Myocyte (in vitro differentiated cells): ENCODE measurements at places on chromosomes 13 and 19.

DNA sequence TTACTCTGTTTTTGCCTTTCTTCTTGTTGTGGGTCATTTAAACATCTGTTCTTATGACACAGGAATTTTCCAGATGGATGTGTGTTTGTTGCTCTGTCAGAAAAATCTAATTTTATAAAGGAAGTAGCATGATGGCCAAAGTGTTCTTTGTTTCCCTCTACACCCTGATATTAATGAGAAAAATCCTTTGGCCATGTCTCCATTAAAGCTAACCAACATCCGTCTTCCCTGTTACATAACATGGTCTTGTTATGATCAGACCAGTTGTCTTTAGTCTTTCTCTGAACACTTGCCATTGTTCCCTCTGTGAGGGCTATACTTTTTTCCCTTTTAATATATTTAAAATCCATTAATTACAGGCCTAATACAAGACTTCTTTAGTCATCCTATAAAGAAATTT, 142.2 kb upstream of the SPRY2 start:
- DNase-seq, result no peak

DNA sequence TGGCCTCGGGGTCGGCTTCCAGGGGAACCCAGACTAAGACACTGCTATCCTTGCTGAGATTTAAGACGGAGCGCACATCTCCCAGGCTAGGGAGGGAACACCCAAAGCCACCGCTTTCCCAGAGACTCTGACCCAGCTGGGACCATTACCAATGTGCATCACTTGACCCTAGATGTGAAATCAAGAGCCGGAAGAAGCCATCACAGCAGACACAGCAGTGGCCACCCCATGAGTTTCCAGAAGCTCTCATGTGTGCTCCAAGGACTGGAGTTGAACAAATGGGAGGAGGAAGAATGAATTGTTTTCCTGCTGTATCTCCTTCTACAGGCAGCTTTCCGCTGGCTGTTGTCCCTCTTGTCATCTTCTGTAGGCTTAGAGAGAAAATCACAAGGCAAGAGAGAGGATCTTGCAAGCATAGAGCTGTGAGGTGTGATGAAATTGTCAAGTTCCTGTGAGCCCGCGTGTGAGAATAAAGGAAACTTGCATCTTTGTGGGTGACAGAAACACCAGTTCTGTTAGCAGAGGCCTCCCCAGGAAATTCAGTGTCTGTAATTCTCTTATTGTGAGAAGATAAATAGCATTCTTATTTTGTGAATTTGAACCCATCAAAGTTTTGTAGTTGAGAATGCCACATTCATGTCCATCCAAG, 711.8 kb downstream of the UQCRFS1 start:
- no peak for DNase-seq

DNA sequence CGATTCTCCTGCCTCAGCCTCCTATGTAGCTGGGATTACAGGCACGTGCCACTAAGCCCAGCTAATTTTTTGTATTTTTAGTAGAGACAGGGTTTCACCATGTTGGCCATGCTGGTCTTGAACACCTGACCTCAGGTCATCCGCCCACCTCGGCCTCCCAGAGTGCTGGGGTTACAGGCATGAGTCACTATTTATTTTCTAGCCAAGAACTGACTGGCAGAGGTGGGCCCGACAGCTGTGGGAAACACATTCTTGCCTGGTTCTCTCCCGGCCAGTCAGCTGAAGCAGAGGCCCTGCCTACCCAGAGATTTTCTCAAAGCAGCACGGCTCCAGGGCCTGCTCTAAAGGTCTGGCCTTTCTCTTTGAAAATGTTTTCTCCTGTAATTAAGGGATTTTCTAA, 108.0 kb downstream of the KCTD15 start:
- peak; percentile 33 for DNase-seq

DNA sequence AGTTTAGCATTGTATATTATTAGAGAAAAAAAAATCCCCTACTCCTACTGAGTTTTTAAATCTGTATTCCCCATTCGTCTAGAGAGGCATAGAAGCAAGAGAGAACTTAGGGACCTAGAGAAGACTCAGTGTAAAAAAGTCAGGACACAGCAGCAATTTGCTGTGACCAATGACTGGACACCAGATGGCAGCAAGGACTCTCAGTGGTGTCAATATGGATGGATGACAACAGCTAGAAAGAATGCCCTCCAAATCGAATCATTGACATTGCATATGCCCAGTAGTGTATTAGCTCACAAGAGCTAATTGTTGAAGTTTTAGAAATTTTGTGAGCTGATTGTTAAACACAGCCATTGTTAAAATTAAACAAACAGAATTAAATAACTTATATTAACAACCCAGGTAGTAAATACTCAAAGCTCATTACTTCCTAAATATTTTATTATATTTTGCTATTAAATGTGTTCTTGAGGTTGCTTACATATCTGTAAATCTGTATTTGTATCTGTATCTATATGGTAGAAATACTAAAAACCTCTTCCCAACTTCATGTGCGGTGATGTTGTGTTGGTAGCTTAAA, 43.9 kb downstream of the SIAH3 start:
- DNase-seq, result peak; percentile 43

DNA sequence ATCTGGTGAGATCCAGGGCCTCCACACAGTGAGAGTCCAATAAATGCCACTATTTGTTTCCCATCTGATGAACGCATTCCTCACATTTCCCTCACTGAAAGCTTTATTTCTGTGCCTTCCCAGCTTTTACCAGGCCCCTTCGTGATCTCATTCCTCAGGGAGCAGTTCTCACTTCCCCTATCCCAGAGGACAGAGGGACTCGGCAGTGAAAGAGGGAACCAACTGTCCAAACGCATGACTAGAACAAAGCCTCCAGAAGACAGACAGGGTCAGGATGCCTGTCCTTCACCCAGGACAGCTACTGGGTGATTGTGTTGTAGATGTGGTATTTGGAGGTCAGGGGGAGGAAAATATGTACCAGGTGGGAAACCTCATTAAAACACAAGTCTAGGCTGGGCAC, 2.0 kb upstream of the ZBTB45 start:
- DNase-seq, result no peak

DNA sequence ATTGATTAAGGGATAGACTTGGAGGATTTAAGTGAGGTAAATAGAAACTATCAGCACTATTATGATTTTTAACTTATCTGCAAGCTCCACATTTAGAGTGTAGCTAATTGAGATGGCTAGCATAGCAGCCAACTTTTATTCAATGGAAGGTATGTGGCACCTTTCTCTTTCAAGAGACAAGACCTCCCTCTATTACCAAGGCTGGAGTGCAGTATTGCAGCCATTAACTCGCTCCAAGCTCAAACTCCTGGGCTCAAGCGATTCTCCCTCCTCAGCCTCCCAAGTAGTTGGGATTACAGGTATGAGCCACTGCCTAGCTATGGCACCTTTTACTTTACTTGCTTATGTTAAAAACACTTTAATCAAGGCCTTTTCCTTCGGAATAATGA, 8.2 kb downstream of the TPT1 start:
- no peak for DNase-seq

- DNase-seq, result no peak
Observed at GRCh38 chr19:42060117-42060516, 9.9 kb downstream of the GRIK5 start.

GRCh38 chr19:49395581-49396407, 7.7 kb downstream of the KASH5 start:
- DNase-seq, result no peak

GRCh38 chr13:26457212-26457611, 100.3 kb upstream of the WASF3 start:
- DNase-seq, result no peak

DNA sequence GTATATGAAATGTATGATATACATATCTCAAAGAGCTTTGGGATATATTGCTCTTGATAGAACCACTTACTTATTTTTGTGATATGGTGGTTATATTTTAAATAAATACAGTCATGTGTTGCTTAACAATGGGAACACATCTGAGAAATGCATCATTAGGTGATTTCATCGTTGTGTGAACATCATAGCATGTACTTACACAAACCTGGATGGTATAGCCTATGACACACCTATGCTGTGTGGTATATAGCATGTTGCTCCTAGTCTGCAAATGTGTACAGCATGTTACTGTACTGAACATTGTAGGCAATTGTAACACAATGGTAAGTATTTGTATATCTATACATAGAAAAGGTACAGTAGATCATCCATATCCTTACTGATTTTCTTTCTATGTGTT, 7.7 kb downstream of the RB1 start:
- no peak for DNase-seq

DNA sequence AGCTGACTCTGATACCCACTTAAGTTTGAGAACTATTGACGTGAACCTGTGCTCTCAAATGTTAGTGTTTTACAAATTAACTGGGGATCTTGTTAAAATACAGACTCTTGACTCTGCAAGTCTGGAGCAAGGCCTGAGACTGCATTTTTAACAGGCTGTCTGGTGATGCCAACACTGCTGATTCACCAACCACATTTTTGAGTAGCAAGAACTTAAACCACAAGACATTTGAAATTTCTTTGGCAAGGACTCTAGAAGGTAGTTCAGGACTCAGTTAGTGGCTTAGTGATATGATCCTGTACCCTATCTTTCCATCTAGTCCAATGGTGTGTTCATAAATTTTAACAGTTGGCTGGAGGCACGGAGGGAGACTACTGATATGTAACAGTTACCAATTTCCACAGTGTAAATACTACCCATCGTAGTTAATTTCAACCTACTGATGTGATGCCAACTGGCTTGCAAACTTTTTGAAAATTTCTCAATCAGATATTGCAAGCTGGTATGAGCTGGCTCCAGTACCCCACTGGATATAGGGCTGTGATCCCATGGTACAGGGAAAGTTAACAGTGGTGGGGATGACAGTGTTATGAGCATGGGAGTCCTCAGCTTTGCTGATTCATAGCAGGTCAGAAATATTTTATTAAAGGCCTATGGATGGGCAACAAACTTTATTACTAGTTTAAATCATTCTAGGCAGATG, 255.1 kb downstream of the TBC1D4 start:
- peak; percentile 86 for DNase-seq

DNA sequence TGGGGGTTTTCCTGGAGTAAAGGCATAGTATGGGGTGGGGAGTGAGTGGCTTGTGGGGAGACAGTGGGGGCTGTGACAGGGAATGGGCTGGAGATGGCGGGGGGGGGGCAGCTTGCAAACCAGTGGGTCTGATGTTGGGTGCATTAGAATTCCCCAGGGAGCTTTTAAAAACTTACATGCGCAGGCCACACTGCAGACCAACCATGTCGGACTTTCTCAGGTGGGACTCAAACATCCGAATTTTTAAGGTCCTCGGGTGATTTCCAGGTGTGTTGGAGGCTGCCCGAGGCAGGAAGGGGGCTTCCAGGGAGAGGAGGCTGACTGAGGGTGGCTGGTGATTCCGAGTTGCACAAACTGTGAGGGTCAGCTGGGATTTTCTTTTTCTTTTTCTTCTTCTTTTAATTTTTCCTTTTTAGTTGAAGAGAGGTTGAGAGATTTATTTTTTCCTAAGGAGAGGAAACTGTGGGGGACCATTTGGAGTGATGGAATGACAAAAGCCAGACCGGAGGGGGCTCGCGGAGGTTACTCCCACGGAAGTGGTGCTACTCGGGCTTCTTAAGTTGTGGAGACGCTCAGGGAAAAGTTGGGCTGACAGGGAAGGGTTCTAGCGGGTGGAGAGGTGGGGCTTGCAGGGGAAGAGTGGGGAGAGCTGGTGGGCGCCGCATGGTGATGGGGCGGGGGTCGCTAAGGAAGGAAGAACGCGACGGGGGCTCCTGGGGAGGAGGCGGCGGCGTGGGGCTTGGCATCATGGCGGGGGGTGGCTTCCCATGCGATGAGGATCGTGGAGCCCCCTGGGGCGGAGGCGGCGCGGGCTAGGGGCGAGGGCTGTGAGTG, 997 bp upstream of the CACNG8 start:
- no peak for DNase-seq

- peak; percentile 1 for DNase-seq
Observed at GRCh38 chr13:62320129-62321108, 904.8 kb upstream of the PCDH20 start.

DNA sequence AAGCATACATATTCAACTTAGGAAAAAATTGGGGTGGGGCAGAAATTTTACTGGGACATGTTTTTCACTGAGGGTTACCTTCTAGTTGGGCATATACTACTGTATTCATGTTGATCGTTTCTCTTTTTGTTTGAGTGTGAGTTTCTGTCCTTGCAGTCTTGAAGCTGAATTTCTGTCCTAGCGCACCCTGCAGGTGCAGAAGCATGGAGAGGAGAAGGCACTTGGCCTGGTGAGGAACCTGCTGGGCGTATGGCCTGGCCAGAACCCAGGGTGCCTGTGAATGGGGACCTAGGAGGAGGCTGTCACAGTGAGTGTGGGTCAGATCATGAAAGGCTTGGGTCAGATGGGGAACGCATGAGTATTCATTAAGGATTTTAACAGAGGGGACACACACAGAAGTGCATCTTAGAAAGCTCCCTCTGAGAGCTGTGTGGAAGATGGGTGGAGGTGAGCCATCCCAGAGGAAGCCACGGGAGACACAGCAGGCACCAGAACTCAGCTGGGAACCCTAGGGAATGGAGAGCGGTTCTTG, 36.8 kb downstream of the SERP2 start:
- DNase-seq, result no peak

DNA sequence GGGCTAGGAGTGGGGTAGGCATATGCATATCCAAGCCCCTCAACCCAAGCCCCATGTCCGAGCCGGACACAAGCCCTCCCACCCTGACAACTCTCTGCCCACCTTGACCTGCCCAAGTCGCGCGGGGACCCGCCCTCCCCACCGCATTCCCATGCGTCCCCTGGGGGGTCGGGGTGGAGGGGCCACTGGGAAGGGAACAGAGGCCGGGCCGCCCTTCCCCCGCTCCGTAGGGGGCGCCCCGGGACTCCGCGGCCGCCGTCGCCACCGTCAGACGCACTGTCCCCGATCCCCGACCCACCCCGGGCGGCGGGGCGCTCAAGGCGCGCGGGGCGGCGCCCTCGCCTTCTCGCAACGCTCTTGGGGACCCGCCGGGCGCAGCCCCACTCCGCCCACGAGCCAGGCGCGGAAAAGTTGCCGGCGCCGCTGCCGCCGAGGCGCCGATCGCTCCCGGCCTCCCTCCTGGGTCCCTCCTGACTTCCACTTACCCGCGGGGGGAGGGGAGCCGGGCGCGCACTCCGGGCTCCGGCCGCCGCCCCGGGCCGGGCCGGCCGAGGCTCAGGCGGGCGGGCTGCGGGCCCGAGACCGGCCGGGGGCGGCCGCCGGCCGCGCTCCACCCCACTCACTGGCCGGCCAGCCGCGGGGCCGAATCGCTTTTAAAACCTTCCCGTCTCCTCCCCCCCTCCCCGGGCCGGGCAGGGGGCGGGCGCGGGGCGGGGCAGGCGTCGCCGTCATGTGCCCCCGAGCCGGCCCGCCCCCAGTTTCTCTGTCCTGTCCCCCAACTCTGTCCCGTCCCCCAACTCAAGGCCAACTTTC, 34.4 kb upstream of the NANOS3 start:
- peak; percentile 85 for DNase-seq

GRCh38 chr13:97112446-97113152, 109.5 kb upstream of the MBNL2 start:
- no peak for DNase-seq

DNA sequence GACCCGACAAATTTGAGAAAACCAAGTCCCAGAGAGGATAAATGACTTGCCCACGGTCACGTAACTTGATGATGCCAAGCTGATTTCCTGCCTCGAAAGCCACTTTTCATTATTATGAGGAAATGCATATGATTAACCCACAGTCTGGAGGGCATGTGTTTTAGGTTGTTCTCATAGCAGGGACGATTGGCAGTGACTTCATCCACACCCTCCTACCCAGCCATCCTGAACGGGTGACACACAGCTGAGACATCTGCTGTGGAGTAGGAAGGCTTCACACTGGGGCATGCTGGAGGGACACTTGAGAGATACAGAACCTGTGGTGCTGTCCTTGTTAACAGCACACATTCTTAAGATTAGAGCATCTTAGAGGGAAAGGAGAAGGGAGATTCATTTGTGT, 65.4 kb upstream of the WDFY2 start:
- no peak for DNase-seq

GRCh38 chr19:38046254-38047048, 139.4 kb downstream of the SIPA1L3 start:
- DNase-seq, result no peak
